ENCODE measurements at places on chromosomes 5 and 9. TPM values are rescaled to one million over a fixed set of nuclear protein-coding genes. Genes with fewer than 3 reads are reported as not detected.

Gene ZDHHC11B
- total RNA-seq: 0.07 TPM

Gene SMIM33
- 0.23 TPM for total RNA-seq

Gene SPTAN1
- 286 TPM for total RNA-seq

Gene ADGRD2
- total RNA-seq: not detected

Gene ZBTB43
- 16.4 TPM for total RNA-seq

Gene RASEF
- total RNA-seq: not detected

Gene GOLGA2
- total RNA-seq: 44.0 TPM

Gene IFNA21
- total RNA-seq: not detected

Gene SEMA6A
- not detected for total RNA-seq

Gene PRDM9
- not detected for total RNA-seq

Gene ISL1
- total RNA-seq: not detected

Gene FBP2
- total RNA-seq: not detected

Gene ANKRD55
- total RNA-seq: 1.4 TPM

Gene PCDHB2
- 0.11 TPM for total RNA-seq

Gene NR6A1
- 1.8 TPM for total RNA-seq

Gene UCK1
- 22.4 TPM for total RNA-seq

Gene NDOR1
- 38.2 TPM for total RNA-seq
